NCI-H1417 treated with DMSO at 0.1 percent for 48 hours (cell line): ENCODE measurements at places on chromosomes 6 and 20.

DNA sequence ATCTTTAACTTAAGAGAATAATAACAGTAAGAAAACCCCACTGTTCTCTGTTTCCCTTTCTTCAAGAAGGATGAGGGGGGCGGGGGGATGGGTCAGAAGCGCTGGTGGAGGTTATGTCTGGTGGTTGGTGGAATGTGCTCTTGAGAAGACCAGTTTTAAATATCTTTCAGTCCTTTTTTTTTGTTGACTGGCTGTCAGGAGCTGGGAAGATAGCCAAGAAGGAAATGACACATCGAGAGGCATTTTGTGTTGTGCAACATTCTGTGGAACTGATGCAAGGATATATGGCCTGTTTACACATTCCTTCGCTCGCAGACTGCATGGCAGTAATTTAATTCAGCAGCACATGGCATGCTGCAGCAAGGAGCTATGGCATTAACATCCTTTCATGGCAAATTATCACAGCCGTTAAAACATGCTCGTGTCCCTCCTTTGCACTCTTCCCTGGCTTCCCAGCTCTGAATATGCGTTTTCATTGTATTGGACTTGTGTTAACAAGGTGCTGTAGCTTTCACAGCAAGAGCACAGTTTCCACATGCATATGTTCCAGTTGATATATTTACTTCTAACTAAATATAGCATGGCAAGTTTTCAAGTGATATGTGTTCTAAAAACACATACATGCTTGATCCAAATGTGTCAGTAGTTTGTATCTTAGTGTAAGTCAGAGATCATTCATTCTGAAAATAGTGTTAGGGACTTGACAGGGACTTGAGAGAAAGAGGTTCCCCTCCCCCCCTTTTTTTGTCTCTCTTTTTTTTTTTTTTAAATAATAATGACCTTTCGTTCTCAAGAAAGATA lies 68.2 kb upstream of the SUPT3H start:
- DNase-seq, result no peak

GRCh38 chr6:159325476-159325875 lies 156.3 kb downstream of the FNDC1 start:
- DNase-seq, result no peak

- no peak for DNase-seq
These were observed 1.7 kb downstream of the SMOC2 start for GRCh38 chr6:168442646-168443045.

DNA sequence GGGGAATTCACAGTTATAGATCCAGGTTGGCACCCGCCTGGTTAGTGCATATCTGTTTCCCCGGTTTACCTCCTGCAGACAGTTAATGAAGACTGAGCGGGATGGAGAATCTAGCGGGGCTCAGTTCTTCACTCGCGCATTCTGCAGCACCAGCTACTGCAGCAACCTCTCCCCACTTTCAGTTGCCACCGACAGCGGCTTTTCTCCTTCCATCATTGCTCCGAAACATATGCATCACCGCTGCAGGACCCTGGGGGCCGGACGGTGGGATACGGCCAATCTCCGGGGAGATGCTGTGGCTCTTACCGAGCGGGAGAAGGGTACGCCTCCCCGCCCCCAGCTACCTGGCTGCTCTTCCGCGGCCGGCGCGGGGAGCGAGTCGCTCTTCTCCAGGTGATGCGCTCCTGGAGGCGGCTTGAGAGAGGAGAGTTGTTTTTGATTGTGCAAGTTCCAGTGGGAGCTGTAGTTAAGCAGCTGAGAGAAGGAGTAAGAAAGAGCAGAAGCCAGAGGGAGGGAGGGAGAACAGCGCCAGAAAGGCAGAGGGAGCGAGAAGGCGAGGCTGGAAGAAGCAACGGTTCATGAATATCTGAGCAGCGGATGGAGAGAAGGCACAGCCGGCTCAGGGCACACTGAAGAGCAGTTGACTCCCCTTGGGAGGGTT lies at the start of gene SGK1:
SGK1 (minus strand) TSS at position 642 of the 661 bp plus-strand sequence. CDS start 652 bp downstream, outside the sequence.
- no peak for DNase-seq

DNA sequence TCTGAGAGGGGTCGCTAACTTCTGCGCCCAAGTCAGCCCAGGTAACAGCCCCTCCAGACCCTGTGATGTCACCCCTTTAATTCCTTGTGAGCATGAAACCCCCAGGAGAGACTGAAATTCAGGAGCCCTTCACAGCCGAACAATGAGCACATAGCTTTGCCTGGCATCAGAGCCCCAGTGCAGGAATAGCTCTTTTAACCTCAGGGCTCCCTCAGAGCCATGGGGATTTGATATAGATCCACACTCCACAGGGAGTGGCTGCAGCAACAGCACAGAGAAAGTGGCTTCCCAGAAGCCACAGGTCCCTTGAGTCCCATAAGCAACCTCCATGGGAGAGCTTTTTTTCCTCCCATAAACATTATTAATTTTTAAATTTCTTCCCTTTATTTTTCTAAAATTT lies 150.0 kb upstream of the MARCKS start:
- DNase-seq, result no peak

DNA sequence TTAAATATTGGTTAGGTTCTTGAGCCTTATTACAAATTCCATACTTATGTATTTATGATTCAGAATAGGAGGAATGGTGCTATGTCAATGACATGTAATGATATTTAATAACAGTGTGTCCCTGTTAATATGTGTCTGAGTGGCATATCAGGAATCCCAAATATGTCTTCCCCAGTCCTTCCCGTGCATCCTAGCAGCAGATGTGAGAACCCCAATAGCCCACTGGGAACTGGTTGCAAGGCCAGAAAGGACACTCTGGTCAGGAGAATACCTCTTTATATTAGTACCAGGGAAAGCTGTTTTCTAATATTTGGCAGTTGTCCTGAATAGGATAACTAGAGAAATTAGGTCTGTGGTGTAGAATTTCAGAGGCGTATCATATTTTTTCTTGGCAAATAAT lies 159.1 kb upstream of the PDE7B start:
- no peak for DNase-seq

- no peak for DNase-seq
These were observed 237.8 kb downstream of the ZNF217 start for GRCh38 chr20:53355790-53356189.

DNA sequence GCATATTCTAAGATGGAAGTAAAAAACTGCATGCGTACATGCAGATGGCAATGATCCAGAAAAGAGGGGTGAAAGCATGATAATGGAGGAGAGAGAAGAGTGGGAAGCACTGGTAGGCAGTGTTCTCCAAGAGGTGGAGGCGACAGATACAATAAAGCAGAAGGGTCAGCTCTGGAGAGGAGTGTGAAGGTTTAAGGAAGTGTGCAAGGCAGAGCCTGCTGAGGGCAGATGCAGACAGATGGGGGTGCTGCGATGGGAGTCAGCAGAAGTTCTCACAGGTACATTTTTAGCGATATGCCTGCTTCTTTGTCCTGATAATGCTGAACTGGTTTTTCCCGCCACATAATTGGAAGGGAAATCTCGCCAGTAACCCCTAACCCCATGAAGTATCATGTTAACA lies 81.1 kb upstream of the C6orf118 start:
- no peak for DNase-seq

DNA sequence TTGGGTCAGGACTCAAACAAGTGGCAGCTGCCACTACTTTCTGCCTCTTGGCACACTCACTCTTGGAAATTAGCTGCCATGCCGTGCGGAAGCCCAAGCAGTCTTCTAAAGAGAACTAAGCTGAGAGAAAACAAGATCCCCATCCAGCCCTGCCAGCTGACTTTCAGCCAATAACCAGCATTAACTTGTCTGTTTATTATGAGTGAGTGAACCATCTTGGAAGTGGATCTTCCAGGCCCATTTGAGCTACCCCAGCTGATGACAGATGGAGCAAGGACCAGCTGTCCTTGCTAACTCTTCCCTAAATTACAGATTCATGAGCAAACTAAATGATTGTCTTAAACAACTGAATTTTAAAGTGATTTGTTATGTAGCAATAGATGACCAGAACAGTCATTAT lies 73.9 kb upstream of the RBM24 start:
- DNase-seq, result no peak

- no peak for DNase-seq
These were observed 114.8 kb downstream of the RPS12 start for GRCh38 chr6:132929141-132929540.

DNA sequence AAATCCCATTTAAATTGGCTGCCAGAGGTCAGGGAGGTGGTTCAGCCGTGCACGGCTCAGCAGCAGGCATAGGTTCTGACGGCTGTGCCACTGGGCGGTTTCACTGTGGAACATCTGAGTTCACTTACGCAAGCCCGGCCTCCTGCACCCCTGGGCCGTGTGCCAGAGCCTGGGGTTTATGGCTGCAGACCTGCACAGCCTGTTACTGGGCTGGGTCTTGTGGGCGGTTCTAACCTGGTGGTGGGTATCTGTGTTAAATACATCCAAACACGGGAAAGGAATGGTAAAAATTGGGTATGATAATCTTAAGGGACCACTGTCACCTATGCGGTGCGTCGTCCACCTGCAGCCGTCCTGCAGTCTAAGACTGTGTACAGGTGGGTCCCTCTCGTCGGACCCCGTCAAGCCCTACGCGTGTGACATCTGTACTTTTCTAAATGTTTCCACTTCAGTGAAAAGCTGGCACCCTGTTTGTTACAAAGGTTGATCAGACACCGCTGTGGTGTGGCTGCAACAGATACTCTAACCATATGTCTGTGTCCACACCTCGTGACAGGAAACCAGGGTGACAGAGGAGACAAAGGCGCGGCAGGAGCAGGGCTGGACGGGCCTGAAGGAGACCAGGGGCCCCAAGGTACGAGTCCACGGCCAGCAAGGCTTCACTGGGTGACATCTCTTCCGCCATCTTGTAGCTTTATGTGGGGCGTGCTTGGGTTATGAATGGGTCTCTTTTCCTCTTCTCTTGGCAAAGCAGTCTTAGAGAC lies 21.5 kb downstream of the COL9A3 start:
- no peak for DNase-seq

DNA sequence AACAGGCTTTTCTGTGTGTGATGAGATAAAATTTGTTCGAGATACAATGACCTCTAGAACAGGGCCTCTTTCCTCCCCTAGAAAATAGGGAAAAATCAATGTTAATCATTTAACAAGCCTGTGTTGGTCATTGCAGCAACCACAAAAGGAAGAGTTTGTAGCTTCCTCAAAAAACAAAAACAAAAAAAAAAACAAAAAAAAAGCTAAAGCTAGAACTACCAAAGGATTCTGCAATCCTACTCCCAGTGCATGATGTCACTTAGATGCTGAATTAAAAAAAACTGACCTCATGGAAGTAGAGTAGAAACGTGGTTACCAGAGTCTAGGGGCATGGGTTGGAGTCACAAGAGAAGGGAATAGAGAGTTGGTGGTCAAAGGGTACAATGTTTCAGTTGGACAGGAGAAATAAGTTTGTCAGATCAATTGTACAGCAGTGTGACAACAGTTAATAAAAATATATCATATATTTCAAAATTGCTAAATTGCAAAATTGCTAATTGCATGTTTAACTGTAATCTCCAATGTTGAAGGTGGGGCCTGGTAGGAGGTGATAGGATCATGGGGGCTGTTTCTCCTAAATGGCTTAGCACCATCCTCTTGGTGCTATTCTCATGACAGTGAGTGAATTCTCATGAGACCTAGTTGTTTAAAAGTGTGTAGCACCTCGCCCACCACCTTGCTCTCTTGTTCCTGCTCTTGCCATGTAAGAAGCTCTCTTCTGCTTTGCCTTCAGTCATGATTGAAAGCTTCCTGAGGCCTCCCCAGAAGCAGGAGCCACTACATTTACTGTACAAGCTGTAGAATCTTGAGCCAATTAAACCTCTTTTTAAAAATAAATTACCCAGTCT lies 163.4 kb upstream of the SIM1 start:
- DNase-seq, result no peak

GRCh38 chr6:11665604-11666326 lies 112.8 kb downstream of the ADTRP start:
- DNase-seq, result no peak

GRCh38 chr6:148345176-148345575 lies 2.5 kb downstream of the SASH1 start:
- DNase-seq, result no peak

GRCh38 chr6:107129370-107129925 lies 14.1 kb upstream of the BEND3 start:
- no peak for DNase-seq

DNA sequence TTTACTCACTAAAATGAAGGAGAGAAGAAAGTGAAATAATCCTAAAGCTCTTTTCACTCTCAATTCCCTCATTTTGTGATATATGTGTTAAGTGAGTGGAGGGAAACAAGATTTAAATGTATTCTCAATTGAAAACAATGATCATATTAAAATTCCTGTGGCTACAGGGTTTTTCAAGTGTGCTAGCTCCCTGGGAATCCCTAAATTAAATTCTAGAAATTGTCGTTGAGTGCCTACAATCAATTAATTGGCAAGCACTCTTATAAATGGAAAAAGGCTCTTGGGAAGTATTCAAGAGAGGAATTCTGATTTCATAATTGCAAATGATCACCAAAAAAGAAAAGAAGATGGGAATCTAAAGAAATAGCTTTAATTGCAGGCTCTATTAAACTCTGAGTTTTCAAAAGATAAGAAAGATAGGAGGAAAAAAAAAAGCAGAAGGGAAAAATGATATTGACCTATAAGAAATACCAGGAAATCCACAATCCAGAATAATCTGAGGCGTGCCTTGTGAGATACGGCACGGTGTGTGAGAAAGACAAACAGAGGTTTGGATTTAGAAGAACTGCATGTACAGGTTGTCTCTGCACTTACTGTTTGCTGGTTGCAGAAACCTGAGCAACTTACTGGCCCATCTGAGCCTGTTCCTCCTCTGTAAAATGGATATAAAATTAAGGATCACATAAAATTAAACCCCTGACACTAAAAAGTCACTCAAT lies 18.3 kb upstream of the MBOAT1 start:
- no peak for DNase-seq

DNA sequence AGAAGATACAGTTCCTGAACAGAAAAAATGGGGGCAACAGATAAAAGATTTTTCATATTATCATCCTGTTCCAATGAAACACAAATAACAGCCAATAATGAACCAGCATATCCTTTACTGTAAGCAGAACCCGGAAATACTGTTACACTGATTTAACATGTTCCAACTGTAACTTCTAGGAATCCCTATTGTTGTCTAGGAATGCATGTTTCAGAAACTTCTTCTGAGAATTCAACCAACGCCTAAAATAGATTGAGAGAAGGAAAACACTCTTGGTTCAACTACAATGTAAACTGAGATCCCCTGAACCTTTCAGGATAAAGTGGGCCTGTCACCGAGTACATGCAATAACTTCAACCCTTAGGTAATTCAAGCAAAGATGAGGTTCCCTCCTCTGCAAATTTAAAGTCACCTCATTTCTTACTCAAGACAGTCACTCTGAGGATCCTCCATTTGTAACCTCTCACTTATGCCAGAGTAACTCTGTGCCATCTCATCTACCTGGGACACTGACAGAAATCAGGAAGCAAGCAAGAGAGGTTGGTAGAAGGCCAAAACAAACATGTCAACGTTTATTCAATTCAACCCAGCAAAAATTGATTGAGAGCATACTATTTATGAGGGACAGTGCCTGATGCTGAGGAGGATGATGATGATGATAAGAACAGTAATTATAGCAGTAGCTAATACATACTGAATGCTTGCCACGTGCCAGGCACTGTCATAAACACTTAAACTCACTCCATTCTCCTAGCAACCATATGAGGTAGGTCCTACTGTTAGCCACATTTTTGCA lies 14.1 kb downstream of the UBE3D start:
- no peak for DNase-seq
